Stimulated activated CD8-positive, alpha-beta memory T cell treated with anti-CD3 and anti-CD28 coated beads, Interleukin-2, amount 100 ng/mL, for 1 hour (primary cell): ENCODE measurements at places on chromosomes 5 and 9.

- no peak for DNase-seq
Observed at GRCh38 chr5:115257981-115258380, 4.7 kb downstream of the PGGT1B start.

GRCh38 chr9:76643399-76644117, 120.7 kb upstream of the PCA3 start:
- DNase-seq, result no peak

- DNase-seq, result no peak
Observed at GRCh38 chr9:96611302-96611701, 8.3 kb downstream of the CDC14B start.

DNA sequence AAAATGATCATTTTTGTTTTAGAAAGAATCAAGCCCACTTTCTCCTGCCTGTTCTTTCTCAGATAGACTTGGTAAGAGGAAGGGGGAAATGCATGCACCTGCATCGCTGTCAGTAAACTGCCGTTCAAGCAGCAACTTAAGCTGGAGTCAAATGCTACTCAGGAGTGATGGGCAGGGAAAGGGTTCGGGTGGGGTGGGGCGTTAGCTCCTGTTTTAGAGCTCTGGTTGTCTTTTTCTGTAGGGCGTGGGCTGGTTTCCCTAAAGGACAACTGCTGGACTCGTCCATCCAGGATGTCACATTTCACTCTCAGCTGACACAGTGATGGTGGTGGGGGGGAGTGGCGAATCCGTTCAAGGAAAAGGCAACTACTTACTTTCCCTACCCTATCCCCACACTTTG, 75.0 kb downstream of the NDFIP1 start:
- no peak for DNase-seq

GRCh38 chr9:103041961-103042360, 46.8 kb downstream of the CYLC2 start:
- no peak for DNase-seq

DNA sequence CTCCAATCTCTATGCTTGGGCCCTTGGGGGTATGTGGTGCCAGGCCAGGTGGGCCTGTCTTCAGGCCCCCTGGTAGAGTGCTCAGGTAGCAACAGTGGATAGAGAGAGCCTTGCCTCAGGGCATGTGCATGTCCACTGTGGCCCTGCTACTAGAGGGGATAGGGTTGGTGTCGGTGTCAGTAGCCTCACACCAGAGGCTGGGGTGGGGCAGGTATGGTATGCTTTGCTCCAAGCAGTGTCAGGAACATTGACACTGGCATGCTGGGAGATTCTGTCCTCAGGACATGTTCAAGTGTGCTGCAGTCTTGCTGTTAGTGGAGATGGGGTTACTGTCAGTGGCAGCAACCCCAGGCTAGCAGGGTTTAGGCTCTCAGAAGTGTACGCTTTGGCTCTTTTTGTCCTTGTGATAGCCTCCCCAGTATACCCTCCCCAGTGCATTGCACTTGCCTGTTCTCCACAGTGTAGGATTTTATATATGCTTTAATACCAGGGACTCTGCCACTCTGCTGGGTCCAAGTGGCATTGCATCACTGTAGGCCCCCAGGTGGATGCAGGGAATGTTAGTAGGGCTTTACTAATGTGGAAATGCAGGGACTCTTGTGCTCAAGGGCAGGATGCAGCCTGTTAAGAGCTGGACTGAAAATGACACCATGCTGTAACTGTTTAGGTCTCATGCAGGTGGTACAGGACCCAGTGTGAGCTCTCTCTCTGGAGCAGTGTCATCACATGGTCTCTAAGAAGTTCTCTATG, 21.6 kb downstream of the RIC1 start:
- DNase-seq, result no peak
